Pons (tissue), 1 donor: ENCODE measurements at places on chromosomes 2 and 18.
A peak's percentile ranks its signal among the peaks of the same experiment; 100 is the strongest.

DNA sequence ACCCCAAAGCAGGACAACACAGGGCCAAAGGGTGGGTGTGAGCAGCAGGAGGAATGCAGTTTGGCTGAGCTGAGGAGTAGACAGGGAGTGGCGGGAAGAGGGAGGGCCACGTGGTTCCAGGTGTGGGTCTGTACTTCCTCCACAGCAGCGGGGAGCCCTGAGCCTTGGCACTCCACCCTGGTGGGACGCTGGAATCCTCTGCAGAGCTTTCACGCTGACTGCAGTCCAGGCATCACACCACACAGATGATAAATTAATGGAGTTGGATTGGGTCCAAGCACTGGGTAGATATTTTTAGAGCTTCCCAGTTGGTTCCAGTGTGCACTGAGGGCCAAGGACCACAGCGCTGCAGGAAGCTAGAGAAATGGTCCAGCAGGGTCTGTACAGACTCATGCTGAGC, 67.0 kb upstream of the TMEM200C start:
- DNase-seq, result no peak

DNA sequence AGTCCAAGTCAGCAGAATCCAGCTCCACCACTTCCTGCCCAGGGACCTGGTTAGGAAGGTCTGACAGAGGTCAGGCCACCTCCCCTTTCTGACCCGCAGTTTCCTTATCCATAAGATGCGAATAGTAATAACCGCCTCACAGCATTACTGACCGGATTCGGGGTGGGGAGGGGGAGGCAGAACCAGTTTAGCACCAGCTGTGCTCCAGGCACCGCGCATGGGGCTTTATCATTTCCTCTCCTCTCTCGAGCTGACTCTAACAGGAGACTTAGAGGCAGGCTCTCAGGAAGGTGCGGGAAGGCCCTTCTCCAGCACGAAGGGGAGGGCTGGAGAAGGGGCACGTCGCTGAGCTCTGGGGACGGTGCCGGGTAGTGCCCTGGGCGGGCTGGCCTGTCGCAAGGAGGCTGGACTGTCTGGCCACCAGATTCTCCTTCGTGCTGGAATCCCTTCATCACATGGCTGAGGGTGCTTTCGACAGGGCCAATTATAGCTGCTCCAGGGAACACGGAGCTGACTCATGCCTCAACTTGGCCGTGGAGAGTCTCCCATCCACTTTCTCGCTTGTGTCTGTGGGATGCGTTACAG, 5.7 kb downstream of the EHD3 start:
- peak; percentile 33 for DNase-seq

- peak; percentile 37 for DNase-seq
Observed at GRCh38 chr2:218270721-218271486, 585 bp downstream of the PNKD start.

GRCh38 chr2:54726940-54727339, 3.5 kb downstream of the EML6 start:
- no peak for DNase-seq

GRCh38 chr2:219350710-219351221, 18.2 kb upstream of the RESP18 start:
- DNase-seq, result no peak

DNA sequence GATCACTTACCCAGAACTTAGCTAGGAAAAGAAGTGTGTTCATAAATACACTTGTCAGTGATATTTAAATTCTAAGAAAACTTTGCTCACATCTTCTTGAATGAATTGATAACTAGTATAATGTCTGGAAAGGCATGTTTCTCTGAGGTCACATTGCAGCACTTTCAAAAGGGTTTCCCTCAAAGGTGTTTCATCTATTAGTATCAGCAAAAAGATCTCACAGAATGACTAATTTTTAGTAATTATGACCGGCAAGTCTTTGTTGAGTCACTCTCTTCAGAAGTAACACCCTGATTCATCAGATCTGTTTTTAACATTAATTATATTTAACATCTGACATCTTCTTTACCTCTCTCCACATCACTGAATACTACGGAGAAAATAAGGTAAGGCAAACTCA, 222.3 kb downstream of the IKZF2 start:
- no peak for DNase-seq

- peak; percentile 76 for DNase-seq
Observed at GRCh38 chr2:11582862-11583752, 49.3 kb downstream of the GREB1 start.

- no peak for DNase-seq
Observed at GRCh38 chr2:46193356-46193755, 103.9 kb upstream of the EPAS1 start.

GRCh38 chr2:215388002-215388728, 47.7 kb downstream of the FN1 start:
- no peak for DNase-seq

DNA sequence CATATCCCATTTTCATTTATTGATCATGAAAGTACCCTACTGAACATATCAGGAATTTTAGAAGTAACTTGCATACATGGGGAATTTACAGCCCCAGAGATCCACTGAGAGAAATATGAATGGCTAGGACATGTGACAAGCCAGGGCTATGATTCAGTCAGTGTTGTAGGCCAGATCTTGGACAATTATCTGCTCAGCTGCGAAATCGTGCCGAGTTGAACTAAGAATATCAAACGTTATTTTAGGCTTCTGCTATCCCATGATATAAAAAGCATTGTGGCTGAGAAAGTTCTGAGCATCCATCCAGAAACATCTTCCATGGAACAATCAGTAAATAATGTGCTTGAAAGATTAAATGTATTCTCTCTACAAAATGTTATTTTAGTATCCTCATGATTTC, 85.7 kb upstream of the UNC80 start:
- DNase-seq, result no peak

DNA sequence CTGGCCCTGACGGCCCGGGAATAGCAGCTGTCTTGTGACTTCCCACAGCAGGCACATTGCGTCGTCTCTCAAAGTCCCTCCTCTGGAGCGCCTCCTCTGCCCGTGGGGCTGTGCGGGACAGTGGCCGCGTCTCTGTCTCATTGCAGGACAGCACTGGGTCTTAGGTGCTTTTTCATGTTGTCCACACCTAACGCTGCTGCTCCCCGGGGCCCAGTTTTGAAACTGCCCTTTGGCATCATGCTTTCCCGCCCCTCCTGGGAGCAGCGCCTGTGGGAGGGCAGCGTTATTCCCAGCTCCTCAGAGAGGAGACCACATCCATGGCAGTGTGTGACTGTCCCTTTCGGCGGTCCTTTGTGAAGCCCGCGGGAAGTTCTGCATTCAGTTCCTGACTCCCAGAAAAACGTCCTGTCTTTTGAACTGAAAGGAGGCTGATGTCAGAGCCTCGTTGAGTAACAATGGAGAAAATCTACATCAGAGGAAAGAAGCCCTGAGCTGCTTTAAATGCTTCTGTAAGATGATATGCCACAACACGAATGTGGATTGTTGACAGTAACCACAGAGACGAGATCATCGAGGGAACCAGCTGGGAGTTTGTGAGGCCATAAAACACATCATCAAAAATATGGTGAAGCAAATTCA, 226.0 kb downstream of the FAM210A start:
- DNase-seq, result peak; percentile 29

- DNase-seq, result no peak
Observed at GRCh38 chr2:579961-580360, 97.2 kb downstream of the TMEM18 start.

DNA sequence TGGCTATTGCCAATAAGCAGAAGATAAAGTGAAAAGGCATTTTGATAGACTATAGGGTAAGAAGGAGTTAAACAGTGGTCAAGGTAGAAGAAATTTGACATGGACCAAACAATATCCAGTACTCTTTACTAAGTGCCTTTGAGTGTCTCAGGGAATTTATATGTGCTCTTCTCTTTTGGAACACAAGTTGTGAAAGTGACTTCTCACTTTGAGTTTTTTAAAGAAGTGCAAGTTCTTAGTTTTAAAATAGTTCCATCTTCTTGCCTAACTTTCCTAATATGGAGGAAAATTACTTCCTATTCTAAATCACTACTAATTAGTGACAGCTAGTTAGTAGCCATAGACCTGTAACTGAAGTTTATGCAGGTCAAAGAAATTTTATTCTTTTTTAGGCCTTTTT, 63.4 kb downstream of the AFTPH start:
- DNase-seq, result peak; percentile 25

DNA sequence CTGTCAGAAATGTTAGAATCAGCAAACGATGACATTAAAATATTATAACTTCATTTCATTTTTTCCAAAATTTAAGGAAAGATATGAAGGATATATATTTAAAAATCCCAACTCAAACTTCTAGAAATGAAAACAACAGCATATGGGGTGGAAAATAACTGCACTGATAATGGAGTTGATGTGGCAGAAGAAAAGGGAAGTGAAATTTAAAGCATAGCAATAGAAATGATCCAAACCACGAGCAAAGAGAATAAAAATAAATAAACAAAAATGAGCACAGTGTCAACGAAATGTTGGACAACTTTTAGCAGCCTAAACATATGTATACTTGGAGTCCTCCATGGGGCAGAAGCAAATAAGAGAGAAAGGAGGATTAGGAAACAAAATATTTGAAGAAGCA, 280.2 kb downstream of the KCNJ3 start:
- DNase-seq, result no peak

DNA sequence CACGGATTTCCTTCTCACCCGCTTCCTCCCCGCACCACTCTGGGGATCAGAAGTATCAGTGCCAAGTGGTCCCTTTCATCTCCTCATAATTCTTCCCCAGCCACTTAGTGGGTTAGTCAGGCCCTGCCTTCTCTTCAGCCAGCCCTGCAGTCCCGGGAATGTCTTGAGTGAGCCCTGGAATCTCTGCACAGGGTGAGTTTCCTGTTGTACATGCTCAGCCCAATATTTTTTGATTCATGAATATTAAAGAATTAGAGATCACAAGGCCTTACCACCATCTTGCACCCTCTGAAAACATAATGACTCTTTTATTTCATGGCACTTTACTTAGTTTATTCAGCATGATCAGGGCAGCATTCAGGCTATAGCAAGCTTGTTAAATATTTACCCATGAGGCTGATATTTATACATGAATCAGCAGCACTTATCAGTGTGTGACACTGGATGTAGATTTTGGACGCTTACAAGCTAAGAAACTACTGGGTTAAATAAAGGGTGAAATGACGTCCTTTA, 159.4 kb upstream of the FOSL2 start:
- no peak for DNase-seq

- no peak for DNase-seq
Observed at GRCh38 chr2:205708231-205708631, 25.9 kb downstream of the NRP2 start.

DNA sequence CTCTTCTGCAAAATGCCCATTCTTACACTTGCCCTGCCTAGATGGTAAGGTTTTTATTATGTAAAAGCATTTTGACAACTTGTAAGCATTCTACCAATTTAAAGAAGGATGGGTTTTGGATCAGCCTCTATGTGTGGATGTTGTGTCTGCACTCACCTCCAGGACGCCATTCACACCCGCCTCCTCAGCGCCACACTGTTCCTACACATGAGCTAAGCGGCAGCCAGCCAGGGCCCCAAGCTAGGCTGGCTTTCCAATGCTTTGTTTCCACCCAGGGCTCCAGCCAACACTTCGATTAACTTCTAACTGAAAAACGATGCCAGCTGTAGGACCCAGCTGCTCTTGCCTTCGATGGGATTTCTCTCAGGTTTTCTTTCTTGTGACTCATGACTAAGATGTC, 73.3 kb upstream of the FZD7 start:
- DNase-seq, result no peak

- DNase-seq, result no peak
Observed at GRCh38 chr2:44226753-44227152, 48.5 kb upstream of the SLC3A1 start.

GRCh38 chr18:67518566-67518965, 2.0 kb upstream of the DSEL start:
- no peak for DNase-seq

DNA sequence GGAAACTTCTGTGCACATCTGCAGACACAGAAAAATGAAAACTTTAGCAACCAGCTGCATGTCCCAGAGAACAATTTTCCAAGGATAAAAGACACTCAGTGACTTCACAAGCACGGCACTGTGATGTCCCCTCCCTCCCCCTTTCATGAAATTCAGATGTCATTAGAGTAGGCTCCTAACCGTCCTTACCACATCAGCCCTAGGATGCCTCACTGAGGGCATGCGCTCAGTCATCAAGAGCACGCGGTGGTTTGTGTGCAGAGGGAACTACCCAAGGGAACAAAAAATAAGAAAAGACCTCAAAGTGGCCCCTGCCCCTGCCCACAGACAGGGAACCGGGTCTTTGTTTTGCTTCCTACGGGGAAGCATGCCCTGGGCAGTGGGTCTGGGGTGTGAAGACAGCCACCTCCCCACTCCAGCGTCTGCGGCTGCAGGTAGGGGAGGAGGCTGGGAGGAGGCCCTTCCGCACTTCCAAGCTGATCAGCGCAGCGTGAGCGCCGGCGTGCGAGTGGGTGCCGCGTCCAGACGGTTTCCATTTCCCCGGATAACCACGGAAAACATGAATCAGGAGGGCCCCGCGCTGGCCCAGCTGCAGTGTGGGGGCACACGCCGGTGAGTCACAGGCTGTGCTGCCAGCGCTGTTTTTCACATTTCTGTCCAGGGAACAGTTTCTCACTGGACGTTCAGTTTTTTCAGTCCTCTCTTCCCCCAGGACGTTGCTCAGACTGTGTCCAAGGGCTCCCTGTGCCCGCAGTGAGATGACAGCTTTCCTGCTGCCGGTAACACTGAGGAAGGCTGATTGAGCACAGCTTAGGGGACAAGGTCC, 70.6 kb downstream of the COPS8 start:
- no peak for DNase-seq

GRCh38 chr2:152974146-152974545, 255.7 kb downstream of the ARL6IP6 start:
- no peak for DNase-seq

DNA sequence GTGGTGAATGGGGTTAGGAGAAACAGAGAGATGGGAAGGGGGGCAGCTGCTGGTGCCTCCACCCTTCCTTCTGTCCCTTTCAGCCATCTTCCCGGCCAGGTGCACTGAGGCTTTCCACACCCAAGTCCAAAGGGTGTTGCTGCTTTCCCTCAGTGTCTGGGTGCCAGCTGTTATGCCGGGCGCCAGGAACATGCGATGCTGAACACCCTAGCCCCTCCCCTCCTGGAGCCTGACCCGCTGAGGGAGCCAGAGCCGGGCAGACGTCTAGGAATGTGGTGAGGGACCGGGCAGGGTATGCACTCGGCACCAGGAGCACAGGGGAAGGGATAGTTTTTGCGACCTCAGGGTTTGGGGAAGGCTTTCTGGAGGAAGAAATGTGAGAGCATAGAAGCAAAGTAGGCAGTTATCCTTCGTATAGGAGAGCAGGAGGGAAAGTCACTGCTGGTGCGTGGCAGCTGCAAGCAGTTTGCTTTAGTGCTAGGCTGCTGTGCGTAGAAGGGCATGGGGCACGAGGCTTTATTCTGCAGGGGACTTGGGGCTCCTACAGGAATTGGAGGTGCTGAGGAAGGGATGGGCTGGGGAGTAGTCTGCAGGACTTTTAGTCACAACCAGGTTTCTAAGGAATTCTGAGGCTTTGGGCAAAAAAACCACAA, 147.7 kb downstream of the TSN start:
- no peak for DNase-seq

- no peak for DNase-seq
Observed at GRCh38 chr2:86371527-86371926, 34.1 kb upstream of the REEP1 start.

- peak; percentile 91 for DNase-seq
Observed at GRCh38 chr2:34831096-34831495, 1232.0 kb upstream of the FAM98A start.

- peak; percentile 66 for DNase-seq
Observed at GRCh38 chr2:64766841-64767669, 113.3 kb upstream of the SERTAD2 start.

GRCh38 chr2:221605751-221606240, 33.7 kb upstream of the EPHA4 start:
- DNase-seq, result no peak
